ENCODE measurements at places on chromosomes 5 and 9.

- DNase-seq, result no peak
These were observed 158.8 kb downstream of the FGF18 start for GRCh38 chr5:171578049-171578828.

- DNase-seq, result peak; percentile 30
These were observed 500.0 kb downstream of the DIRAS2 start for GRCh38 chr9:90142580-90142979.

DNA sequence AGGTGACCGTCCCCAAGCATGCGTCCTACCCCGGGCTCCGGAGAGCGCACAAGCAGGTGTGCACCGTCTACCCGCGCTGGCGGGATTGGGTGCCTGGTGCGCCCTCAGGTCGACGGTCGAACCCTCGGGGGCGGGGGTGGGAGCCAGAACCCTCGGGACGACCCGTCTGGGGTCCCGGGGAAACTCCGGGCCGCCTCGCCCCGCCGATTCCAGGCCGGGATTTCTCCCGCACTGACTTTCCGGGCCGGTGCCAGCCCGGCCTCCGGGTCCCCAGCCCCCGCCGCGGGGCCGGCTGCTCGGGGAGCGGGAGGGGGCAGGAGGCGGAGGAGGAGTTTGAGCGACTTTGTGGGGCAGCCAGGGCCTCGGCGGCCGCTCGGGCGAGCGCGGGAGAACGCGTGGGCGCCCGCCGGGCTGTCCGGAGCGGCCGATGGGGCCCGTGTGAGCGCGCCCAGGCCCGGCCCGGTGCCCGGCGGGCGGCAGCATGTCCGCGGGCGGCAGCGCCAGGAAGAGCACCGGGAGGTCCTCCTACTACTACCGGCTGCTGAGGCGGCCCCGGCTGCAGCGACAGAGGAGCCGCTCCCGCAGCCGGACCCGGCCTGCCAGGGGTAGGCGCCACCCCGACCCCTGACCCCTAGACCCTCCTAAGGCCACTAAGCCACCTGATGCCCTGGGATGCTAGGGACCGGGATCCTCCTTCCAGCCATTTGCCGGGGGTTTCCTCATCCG lies at the start of gene DAB2IP:
TSS of gene DAB2IP (plus strand) at position 340 of the 726 bp plus-strand sequence. CDS start at position 482, 142 bp downstream.
- DNase-seq, result peak; percentile 78

- no peak for DNase-seq
These were observed 5.5 kb upstream of the SET start for GRCh38 chr9:128683340-128684064.

GRCh38 chr5:73999297-73999696 lies 373.3 kb downstream of the ARHGEF28 start:
- no peak for DNase-seq

DNA sequence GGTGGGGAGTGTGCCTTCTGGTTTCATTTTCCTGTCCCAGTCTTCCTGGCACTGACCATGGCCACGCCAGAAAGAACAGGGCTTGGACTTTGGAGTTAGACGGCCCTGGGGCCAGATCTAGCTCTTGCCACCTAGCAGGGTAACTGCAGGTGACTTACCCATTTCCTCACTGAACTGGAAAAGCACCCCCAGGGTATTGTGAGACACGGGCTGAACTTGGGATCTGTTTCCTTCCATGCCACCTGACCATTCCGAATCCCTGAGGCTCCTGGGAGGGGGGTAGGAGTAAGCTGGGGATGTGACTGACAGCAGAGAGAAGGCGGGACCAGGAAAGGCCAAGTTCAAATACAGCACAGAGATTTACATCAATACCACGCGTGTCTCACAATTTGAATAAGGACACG lies 9.4 kb downstream of the HNRNPAB start:
- no peak for DNase-seq

DNA sequence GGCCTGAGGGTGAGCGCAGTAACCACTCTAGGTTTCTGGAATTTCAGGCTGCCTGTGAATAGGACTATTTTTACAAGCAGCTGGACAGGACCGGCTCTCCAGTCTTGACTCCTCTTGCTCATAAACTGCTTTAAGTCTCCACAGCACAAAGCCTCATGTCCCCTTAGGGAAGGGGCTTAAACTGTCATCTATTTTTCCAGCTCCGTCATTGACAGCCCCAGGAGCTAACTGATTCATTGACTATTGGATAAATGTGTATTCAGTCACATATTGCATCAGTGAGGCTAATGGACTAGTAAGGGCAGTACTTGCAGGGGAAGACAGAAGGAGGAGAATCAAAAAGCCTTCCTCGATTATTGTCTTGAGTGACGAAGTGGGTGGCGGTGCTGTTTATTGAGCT lies 719.4 kb upstream of the ADAMTS16 start:
- no peak for DNase-seq

DNA sequence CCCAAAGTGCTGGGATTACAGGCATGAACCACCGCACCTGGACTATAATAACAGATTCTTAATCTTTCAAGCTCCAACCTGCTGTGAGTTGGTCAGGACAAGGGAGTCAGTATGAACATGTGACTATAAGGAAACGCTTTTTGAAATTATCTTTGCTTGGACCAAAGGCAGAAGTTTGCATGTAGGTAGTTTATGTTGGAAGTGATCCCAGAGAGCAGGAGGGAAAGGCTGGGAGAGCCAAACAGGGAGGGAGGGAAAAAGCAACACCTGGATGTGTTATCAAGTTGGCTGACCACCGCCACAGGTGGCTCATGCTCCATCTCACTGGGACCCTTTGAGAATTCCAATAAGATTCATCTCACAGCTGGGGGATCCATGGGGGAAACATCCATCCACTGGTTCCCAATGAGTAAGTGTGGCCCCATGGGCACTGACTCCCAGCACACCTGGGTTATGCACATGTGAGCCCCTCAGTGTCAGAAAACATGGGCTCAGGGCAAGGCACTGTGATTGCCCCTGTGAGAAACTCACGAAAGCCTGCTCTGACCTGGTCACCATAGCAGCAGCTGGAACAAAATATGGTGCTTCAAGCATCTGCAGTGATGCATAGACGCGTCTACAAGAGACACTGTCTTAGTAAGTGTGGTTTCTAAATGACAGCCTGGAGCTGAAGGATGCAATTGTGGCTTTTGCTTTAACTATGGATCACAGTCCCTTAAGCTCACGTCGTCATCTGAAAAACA lies 62.1 kb downstream of the ARSB start:
- no peak for DNase-seq

DNA sequence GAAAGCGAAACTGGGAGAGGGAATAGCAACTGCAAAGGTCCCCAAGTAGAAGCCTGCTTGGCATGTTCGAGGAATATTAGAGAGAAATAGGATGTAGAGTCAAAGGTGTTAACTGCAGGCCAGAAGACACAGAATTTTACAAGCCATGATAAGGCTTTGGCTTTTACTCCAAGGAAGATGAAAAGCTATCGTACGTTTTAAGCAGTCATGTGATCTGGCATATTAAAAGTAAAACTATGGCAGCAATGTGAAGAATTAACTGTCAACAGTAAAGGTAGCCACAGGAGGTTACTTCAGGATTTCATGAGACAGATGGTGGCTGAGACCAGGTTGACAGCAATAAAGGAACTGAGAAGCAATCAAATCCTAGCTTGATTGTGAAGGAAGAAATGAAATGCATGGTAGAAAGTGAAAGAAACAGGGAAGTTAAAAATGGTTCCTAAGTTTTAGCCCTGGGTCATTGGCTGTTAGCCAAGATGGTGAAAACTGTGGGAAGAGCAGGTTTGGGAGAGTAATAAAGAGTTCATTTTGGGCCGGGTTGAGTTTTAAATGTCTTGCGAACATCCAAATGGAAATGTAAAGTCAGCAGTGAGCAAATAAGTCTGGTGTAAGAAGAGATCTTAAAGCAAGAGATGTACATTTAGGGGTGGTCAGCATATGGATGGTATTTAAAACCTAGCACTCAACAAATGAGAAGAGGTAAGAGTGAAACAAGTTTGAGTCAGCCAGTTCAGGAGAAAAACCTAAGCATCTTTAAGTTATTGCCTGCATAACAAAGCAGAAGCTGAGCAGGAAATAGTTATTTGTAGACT lies 20.3 kb upstream of the TTC33 start:
- DNase-seq, result no peak

GRCh38 chr9:92942688-92943616 lies 4.4 kb upstream of the FGD3 start:
- DNase-seq, result no peak

GRCh38 chr9:78437806-78438205 lies 140.9 kb downstream of the PSAT1 start:
- DNase-seq, result no peak

DNA sequence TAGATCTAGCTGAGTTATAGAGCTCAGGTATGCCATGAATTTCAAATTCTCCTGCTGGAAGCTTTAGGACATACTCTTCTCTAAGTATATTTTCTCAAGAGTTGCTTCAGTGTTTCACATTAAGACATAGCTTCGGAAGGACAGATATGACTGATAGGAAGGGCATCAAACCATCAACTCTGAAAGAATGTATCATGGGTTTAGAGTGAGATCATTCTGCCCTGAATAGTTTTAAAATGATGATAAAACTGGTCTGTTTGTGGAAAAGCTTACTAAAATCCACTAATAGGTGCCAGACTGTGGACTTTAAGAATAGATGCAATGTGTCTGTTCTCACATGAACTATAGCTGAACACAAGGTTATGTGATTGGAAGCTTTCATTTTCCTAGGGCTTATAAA lies 8.4 kb downstream of the SPEF2 start:
- no peak for DNase-seq

GRCh38 chr5:126274076-126274762 lies 149.0 kb upstream of the GRAMD2B start:
- no peak for DNase-seq

DNA sequence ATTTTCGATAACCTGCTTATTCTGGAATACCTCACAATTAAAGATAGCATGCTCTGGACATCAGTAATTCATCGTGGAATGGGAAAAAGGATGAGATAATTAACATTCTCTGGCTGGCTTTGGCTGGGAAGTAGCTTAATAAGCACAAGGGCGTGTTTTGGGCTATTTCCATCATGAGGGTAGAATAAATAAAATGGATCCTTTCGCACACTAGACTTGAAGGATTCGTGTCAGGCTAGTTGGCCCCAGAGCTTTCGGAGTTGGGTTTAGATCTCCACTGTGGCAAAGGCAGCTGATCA lies 151.2 kb upstream of the ADRA1B start:
- DNase-seq, result no peak

DNA sequence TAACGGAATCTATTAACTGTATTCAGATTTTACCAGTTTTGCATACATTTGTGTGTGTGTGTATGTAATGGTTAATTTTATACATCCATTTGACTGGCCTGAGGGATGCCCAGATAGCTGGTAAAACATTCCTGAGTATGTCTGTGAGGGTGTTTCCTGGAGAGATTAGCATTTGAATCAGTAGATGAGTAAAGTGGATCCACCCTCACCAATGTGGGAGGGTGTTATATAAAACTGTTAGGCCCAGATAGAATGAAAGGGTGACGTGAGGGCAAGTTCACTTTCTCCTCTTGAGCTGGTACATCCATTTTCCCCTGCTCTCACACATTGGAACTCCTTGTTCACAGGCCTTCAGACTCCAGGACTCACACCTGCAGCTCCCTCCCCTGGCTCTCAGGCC lies 88.7 kb downstream of the EMB start:
- DNase-seq, result peak; percentile 76

- DNase-seq, result no peak
These were observed 157.2 kb upstream of the CDH18 start for GRCh38 chr5:20145240-20145639.
